ENCODE measurements at places on chromosomes 16 and 17. TPM values are rescaled to one million over a fixed set of nuclear protein-coding genes. Genes with fewer than 3 reads are reported as not detected.

PRSS53 gene
- 4.1 TPM for total RNA-seq

MSLN gene
- total RNA-seq = 19.4 TPM

RASL10B gene
- 4.1 TPM for total RNA-seq

TANC2 gene
- total RNA-seq = 71.0 TPM

KCNJ18 gene
- not detected for total RNA-seq

NPIPA3 gene
- 1.0 TPM for total RNA-seq

TEKT5 gene
- 0.44 TPM for total RNA-seq

JPT1 gene
- 76.7 TPM for total RNA-seq

SMIM5 gene
- 3.5 TPM for total RNA-seq

TPSD1 gene
- 0.66 TPM for total RNA-seq

ELP5 gene
- 39.5 TPM for total RNA-seq

C17orf67 gene
- 1.8 TPM for total RNA-seq

MRPL38 gene
- total RNA-seq = 45.7 TPM

CMTM2 gene
- total RNA-seq = not detected

PHF12 gene
- 50.6 TPM for total RNA-seq

CD7 gene
- 0.99 TPM for total RNA-seq

CCL1 gene
- not detected for total RNA-seq

NLRC3 gene
- total RNA-seq = 0.71 TPM

Measured in camera-type eye (tissue), 1 donor.